ENCODE measurements at places on chromosomes 1 and 21.
A peak's percentile ranks its signal among the peaks of the same experiment; 100 is the strongest.

GRCh38 chr21:27333096-27333495, 366.2 kb upstream of the ADAMTS5 start:
- peak; percentile 49 for DNase-seq

- no peak for DNase-seq
Observed at GRCh38 chr21:23812485-23812884, 1794.8 kb downstream of the MRPL39 start.

DNA sequence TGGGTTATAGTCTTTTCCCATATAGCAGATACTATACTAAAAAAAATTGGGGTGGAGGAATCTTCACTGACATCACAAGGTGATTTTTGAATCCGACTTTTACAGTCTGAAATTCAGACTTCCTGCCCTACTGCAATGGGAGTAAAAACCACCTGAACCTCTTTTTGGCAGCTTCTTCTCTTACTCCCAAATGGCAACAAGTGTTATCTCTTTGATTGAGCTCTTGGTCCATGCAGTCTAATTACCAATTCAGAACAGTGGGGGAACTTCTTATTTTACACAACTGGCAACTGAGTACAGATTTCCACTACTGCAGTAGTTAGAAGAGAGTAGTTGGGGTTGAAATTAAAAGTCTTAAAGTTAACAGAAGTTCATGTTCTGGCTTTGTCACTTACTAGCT, 62.3 kb downstream of the MACF1 start:
- DNase-seq, result no peak

DNA sequence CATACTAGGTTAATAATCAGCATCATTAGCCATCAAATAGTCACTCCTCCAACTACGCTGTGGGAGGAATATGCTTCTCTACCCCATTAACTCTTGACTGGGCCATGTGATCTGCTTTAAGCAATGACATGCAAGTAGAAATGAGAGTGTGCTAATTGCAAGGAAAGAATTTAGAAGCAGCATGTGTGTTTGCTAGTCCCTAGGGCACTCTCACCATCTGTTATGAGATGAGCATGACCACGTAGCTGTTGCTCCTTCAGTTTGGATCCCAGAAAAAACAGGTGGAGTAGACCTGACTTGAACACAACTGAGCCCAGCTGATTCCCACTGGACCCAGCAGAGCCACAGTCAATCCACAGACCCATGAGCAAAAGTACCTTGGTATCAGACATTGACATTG, 19.7 kb upstream of the RGS7 start:
- DNase-seq, result no peak

GRCh38 chr1:79716447-79716846, 709.9 kb upstream of the ADGRL4 start:
- no peak for DNase-seq
